ENCODE measurements at places on chromosomes 1 and 21.

- DNase-seq, result no peak
Observed at GRCh38 chr1:77951328-77951727, 27.5 kb downstream of the FUBP1 start.

GRCh38 chr1:15001317-15001915 lies 152.1 kb upstream of the TMEM51 start:
- DNase-seq, result no peak

GRCh38 chr1:16324456-16324890 lies 27.8 kb downstream of the FBXO42 start:
- no peak for DNase-seq

DNA sequence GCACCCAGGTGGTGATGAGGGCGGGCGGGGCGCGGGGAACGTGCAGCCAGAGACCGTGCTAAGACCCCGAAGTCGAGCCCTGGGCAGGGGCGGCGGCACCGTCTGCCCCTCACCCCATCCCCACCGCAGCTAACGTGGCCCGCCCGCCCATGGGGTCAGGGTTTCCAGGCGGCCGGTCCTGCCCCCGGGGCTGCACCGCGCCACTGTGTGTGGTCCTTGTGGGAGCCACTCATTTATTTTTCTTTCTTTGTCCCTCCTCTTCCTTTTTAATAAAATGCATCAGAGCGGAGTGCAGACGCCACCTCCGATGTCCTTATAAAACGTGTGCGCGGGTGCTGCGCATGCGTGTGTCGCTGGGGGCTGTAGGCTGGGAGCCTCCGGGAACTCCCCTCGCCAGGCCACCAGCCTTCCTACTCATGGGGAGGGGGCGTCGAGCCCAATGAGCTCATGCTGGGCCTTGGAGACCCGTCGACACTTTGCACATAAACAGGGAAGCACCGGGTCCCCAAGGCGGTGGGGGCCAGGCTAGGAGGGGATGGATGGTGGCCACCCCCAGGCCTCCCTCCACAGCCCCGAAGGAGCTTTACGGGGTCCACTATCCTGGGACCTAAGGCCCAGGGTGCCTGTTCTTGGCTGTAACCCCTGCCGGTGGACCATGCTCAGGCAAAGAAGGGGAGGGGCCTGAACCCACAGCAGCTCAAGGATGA lies 59.9 kb downstream of the WNT9A start:
- peak; percentile 58 for DNase-seq

DNA sequence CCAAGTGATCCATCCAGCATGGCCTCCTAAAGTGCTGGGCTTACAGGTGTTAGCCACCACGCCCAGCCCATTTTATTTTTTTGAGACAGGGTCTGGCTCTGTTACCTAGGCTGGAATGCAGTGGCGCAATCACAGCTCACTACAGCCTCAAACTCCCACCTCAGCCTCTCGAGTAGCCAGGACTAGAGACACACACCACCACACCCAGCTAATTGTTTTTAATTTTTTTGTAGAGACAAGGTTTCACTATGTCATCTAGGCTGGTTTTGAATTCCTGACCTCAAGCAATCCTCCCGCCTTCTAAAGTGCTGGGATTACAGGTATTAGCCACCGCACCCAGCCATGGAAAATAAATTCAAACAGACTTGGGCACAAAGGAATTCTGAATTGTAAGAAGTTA lies 31.9 kb downstream of the PUM1 start:
- no peak for DNase-seq

Measured in CD4-positive, alpha-beta T cell treated with Interleukin-1 beta for 1 hour (primary cell).